ENCODE measurements at places on chromosomes 4 and X. TPM values are rescaled to one million over a fixed set of nuclear protein-coding genes. Genes with fewer than 3 reads are reported as not detected.

UGT2B17 gene
- total RNA-seq = not detected

AKAP14 gene
- total RNA-seq = 0.41 TPM

FGFR3 gene
- total RNA-seq = 68.0 TPM

C4orf50 gene
- total RNA-seq = 0.10 TPM

TMEM187 gene
- total RNA-seq = 9.4 TPM

ANK2 gene
- total RNA-seq = 371 TPM

OCIAD2 gene
- total RNA-seq = 4.8 TPM

NDP gene
- 1.1 TPM for total RNA-seq

CSAG2 gene
- total RNA-seq = not detected

SLC34A2 gene
- total RNA-seq = 10.7 TPM

LRCH2 gene
- 7.8 TPM for total RNA-seq

OPHN1 gene
- 22.6 TPM for total RNA-seq

ZDHHC15 gene
- total RNA-seq = 2.9 TPM

FAM236D gene
- total RNA-seq = not detected

SYTL4 gene
- total RNA-seq = 7.7 TPM

PRSS12 gene
- total RNA-seq = 24.0 TPM

PASD1 gene
- not detected for total RNA-seq

LRIT3 gene
- total RNA-seq = 0.51 TPM

RRH gene
- not detected for total RNA-seq

NWD2 gene
- 0.41 TPM for total RNA-seq

SUPT20HL2 gene
- total RNA-seq = not detected

UNC5C gene
- total RNA-seq = 2.7 TPM

UGT8 gene
- 5.5 TPM for total RNA-seq

CPZ gene
- 6.8 TPM for total RNA-seq

ATP5ME gene
- total RNA-seq = 103 TPM

All from tongue (tissue), 3 donors.